T-helper 2 cell (primary cell): ENCODE measurements at places on chromosomes 16 and 17.

- no peak for DNase-seq
These were observed 170.5 kb upstream of the CACNG3 start for GRCh38 chr16:24085666-24086065.

GRCh38 chr17:63440127-63440769 lies 5.9 kb downstream of the CYB561 start:
- no peak for DNase-seq

GRCh38 chr16:79607587-79607986 lies 7.0 kb upstream of the MAF start:
- DNase-seq: no peak

DNA sequence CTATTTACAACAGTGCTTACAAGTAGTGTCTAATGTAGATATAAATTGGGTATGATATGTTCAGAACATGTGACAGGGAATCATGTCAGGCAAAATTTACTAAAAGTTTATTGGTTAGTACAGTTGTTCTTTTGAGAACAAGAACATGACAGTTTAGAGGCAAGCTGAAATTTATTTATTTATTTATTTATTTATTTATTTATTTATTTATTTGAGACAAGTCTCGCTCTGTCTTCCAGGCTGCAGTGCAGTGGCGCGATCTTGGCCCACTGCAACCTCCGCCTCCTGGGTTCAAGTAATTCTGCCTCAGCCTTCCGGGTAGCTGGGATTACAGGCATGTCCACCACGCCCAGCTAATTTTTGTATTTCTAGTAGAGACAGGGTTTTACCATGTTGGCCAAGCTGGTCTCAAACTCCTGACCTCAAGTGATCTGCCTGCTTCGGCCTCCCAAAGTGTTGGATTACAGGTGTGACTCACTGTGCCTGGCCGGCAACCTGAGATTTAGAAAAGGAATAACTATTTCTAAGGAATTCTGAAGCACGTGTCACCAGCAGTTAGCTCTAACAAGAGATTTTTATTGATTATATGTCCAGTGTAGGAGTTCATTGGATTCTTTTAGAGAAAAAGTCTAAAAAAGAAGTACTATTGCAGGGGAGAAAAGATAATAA lies 24.9 kb downstream of the MRTFB start:
- DNase-seq: no peak

- DNase-seq: no peak
These were observed 14.6 kb downstream of the ENDOV start for GRCh38 chr17:80429356-80430275.
